ENCODE measurements at places on chromosomes 6 and 20. TPM values are rescaled to one million over a fixed set of nuclear protein-coding genes. Genes with fewer than 3 reads are reported as not detected.

Gene ZBTB22
- 15.5 TPM for polyA plus RNA-seq

DNA sequence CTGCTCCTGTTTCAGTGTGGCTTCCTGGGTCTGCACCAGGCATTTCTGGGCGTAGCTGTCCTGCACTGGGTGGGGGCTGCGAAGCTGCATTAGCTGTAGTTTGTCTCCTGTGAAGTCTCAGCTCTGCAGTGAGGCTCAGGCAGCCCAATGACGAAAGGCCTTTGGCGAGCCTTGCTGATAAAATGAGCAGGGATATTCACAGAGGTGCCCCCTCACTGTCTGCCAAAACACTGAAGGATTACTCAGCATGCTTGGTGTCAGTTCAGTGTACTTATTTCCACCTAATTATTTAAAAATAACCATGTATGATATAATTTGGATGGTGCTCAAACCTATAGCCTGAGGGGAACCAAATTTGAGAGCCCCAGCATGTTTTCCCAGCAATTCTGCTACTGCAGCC is 73.5 kb downstream of the ECT2L start:
- no peak for DNase-seq

- DNase-seq: no peak
Measured at GRCh38 chr6:112235956-112236355, 18.4 kb downstream of the LAMA4 start.

Gene SULF2
- 94.0 TPM for polyA plus RNA-seq

DNA sequence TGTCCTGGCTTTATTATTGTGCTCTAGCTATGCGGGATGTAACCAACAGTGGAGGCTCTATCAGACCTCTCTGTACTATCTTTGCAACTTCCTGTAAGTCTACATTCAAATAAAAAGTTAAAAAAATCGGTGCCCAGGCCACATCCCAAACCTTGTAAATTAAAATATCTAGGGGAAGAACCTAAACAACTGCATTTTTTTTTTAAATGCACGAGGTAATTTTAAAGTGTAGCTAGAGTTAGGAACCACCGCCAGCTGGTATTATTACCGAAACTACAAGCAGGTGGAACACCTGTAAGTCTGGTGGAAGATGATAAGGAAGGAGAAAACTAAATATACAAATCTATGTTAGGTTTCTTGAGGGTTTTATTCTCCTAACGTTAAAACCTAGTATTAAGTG is 34.5 kb upstream of the ID4 start:
- no peak for DNase-seq

Gene RBPJL
- 0.07 TPM for polyA plus RNA-seq

Gene PKHD1
- 0.02 TPM for polyA plus RNA-seq

GRCh38 chr6:89689732-89690131 is 51.2 kb upstream of the LYRM2 start:
- no peak for DNase-seq

DNA sequence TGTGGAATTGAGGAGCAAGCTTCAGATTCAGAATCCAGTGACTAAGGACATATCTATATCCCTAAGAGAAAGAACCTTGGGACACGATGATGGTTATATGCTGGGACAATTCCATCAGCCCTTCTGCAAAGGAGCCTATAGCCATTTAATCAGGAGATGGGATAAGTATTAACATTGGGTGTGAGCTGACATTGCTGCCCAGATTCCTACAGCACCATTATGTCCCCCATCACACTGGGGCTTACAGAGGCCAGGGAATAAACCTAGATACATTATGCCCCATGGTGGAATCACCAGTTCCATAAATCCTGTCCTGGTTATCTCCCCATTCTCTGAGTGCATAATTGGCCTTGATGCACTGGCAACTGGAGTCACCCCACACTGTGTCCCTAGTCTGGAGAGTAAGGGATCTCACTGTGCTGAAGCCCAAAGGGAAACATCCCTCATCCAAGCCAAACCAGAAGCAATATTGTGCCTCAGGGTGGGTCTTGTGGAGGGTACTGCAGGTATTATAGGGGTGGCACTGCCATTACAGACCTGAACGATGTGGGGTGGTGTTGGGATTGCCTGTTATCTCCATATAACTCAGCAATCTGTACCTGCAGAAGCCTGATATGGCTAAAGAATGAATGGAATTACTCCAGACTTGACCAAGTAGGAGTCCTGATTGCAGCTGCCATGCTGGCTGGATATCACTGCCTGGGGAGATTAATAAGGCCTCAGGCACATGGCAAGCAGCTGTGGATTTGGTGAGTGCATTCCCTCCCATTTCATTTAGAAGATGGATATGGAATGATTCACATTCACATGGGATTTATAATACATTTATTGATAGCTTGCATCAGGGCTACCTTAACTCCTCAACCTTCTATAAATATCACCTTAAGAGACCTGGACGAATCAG is 5.0 kb downstream of the HLA-A start:
- no peak for DNase-seq

- no peak for DNase-seq
Measured at GRCh38 chr6:128981716-128982115, 98.8 kb downstream of the LAMA2 start.

Gene GPX5
- polyA plus RNA-seq: 0.05 TPM

- DNase-seq: no peak
Measured at GRCh38 chr20:58899512-58899911, 47.0 kb downstream of the GNAS start.

Gene UBE2C
- polyA plus RNA-seq: 25.1 TPM

- DNase-seq: no peak
Measured at GRCh38 chr6:170046791-170047626, 243.9 kb downstream of the DLL1 start.

Gene SLC35D3
- 0.02 TPM for polyA plus RNA-seq

DNA sequence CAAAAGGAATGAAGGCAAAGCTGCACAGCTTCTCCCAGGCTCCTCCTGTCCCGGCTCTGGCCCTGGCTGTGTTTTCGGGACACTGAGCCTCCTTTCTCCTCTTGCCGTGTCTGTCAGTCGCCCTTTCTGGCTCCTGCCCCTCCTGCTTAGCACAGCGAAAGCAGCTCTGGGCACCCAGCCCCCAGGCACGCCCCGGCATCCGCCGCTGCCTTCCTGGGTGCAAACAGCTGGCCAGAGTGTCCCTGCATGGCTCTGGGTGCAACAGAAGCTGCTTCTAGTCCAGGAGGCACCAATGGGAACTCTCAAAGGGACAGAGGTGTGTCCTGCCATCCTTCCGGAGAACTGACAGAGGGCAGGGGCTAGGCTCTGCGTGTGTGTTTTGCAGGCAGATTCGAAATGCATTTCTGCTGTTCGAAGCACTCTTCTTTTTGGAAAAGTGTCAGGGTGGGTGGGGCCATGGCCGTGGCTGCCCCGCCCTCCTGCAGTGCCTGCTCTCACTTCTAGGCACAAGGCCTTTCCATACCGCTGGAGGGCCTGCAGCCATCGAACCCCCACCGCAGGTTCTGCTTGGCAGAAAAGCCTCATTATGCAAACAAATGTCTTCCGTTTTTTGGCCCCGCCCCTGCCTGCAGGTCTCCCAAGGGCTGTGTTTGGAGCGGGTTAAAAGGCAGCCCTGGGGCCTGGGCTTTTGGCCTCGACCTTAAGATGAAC is 15.5 kb downstream of the COL9A3 start:
- no peak for DNase-seq

- no peak for DNase-seq
Measured at GRCh38 chr6:150144294-150144868, 1.5 kb downstream of the PPP1R14C start.

- DNase-seq: no peak
Measured at GRCh38 chr6:1485678-1486077, 96.3 kb downstream of the FOXF2 start.

DNA sequence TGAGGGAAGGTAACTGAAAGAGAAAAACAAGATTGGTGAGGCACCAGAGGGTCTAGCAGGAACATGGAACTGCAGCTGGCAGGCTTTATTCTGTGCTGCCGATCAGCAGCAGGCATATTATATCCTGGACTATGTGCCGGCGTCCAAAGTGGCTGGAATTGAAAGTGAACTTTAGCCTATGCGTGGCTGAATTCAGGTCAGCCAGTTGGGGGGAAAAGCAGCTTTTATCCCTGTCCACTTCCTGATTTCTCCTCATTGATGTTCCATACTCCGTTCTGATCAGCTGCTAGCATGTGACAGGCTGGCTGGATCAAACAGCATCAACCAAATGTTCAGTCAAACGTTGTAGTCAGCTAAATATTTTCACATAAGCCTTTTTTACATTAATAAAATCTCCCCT is 99.0 kb downstream of the CAP2 start:
- no peak for DNase-seq

Gene PGC
- polyA plus RNA-seq: 0.73 TPM

- DNase-seq: no peak
Measured at GRCh38 chr6:44537306-44538049, 150.0 kb downstream of the CDC5L start.
